ENCODE measurements at places on chromosomes 5 and 9.

GRCh38 chr5:73940026-73940425, 314.0 kb downstream of the ARHGEF28 start:
- no peak for DNase-seq

DNA sequence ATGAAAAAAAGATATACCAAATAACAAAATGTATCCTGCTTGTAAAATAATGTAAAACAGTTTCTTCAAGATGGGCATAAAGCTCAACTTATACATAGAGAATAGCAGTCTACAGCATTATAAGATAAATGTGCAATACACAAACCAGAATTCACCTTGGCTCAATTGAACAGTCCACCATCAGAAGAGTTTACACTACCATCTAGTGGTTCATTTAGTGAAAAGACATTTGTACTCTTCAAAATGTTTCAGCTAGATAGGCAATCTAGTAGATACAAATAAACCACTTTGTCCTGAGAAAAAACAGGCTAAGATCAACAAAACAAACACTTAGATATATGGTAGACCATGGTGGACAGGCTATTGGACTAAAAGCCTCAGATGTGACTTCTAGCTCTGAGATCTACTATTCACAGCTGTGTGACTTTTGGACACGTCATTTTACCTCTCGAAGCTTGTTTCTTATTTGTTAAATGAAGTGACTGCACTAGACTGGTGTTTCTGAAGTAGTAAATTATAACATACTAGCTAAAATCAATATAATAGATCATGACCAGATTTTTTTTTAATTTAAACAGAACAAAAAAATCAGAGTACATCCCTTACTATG, 22.1 kb upstream of the TPD52L3 start:
- DNase-seq = no peak

GRCh38 chr5:9781275-9781674, 151.1 kb upstream of the TAS2R1 start:
- DNase-seq = no peak

GRCh38 chr9:137163365-137163715, 6.5 kb downstream of the LRRC26 start:
- no peak for DNase-seq

Measured in activated B cell treated with CpG ODN at 0.5 μM for 24 hours (primary cell).